ENCODE measurements at places on chromosomes 4 and X.

DNA sequence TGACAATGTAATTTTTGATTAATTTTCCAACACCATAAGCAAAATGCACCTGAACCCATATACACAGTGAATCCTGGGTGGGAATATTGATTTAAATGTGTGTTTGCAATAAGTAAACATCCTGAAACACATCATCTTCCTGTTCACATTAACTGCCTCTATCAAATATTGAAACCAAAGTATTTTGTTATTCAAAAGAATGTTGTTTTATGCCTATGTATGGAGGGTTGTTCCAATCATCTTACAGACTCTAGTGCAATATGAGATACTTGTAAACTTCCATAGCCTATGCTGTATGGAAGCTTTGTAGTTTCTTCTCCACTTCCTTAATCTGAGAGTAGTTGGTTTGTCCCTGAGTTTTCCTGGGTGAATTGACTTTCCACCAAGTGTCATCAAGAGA, 105.4 kb upstream of the SLC7A11 start:
- DNase-seq: no peak

DNA sequence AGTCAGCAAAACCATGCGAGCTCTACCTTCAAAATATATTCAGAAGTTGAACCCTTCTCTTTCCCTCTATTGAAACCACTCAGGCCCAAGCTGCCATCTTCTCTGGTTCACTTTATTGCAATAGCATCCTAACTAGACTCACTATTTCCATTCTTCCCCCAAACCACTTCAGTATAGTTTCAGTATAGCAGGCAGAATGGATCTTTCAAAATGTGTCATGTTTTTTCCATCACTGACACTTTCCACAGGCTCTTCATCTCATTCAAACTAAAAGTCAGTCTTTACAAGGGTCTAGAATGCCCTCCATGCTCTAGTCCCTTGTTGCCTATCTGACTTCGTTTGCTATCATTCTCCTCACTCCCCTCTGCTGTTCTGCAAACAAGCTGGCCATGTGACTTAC, 274.4 kb downstream of the IDS start:
- DNase-seq: no peak

GRCh38 chrX:81337805-81338204, 135.9 kb downstream of the SH3BGRL start:
- no peak for DNase-seq

- DNase-seq: no peak
Measured at GRCh38 chr4:108426493-108426892, 193.9 kb upstream of the RPL34 start.

DNA sequence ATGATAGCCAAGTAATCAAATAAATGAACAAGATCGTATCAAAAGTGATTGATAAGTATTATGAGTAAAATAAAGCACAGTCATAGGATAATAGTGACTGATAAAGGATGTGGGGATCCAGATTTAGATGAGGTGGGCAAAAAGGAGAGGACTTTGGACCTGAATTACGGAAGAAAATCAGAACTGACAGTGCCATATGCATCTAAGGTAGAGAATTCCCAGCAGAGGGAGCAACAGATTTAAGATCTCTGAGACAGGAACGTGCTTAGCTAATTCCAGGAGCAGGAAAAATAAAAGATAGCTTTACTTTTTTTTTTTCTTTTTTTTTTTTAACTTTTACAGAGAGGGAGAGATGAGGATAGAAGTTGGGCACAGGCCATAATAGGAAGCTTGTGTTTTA, 189.9 kb downstream of the NWD2 start:
- DNase-seq: no peak

GRCh38 chr4:8325291-8325973, 55.9 kb downstream of the HTRA3 start:
- DNase-seq: no peak

GRCh38 chrX:48713847-48714246, 17.3 kb downstream of the SUV39H1 start:
- DNase-seq: no peak

DNA sequence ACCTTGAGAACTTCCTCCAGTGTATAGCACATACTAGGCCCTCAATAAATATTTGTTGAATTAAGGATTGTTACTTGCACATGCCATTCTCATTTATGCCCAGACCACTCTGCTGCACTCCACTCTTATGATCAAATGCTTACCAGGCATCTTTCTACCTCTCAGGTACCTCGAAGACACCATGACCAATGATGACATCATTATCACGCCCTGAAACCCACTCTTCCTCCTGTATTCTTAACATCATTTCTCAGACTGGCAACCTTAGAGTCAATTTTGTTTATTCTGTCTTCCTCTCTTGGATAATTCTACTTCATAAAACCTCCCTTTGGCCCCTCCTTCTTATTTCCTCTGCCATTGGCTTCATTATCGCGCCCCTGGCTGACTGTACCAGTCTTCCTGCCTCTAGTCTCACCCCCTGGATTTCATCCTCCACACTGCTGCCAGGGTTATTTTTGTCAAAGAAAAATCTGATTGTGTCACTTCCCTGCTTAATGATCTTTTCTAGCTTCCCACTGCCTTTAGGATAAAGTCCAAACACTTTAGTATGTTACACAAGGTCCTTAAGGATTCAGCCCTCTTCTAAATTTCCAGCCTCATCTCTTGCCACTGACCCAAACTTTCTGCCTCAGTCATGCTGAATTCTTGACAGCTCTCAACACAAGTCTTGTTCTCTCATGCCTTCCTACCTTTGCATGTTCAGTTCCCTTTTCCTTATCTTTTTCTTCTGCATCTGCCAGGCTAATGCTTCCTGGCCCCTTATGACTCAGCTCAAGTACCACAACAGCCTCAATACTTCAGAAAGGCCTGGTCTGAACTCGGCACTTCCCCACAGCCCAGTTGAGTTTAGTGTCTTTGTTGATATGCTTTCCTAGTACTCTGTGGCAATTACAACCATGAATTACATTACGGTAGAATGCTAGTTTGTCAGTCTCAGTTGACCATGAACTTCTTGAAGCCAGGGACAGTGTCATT, 45.8 kb downstream of the HDAC8 start:
- DNase-seq: no peak

DNA sequence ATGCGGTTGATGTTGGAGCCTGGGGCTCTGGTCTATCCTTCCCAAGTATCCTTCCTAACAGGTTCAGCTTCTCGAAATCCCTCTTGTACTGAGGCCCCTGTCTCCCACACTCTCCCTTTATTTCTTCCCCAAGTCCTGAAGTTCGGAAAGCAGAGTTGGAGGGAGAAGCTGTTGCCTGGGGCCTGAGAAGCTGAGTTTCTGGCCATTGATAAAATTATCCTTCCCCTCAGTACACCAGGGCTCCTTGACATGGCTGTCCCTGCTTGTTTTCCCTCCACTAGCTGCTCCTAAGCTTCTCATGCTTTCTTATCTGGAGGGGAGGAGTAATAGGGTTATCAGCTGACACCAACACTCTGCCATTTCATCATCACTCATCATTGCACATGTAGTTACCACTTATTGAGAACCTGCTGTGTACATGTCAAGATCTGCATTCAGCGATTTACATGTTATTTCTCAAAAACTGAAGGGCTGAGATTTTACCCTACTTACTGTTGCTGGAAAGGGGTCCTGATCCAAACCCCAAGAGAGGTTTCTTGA, 58.0 kb downstream of the FUNDC1 start:
- DNase-seq: no peak

GRCh38 chr4:148258535-148258934, 183.7 kb downstream of the NR3C2 start:
- DNase-seq: no peak

DNA sequence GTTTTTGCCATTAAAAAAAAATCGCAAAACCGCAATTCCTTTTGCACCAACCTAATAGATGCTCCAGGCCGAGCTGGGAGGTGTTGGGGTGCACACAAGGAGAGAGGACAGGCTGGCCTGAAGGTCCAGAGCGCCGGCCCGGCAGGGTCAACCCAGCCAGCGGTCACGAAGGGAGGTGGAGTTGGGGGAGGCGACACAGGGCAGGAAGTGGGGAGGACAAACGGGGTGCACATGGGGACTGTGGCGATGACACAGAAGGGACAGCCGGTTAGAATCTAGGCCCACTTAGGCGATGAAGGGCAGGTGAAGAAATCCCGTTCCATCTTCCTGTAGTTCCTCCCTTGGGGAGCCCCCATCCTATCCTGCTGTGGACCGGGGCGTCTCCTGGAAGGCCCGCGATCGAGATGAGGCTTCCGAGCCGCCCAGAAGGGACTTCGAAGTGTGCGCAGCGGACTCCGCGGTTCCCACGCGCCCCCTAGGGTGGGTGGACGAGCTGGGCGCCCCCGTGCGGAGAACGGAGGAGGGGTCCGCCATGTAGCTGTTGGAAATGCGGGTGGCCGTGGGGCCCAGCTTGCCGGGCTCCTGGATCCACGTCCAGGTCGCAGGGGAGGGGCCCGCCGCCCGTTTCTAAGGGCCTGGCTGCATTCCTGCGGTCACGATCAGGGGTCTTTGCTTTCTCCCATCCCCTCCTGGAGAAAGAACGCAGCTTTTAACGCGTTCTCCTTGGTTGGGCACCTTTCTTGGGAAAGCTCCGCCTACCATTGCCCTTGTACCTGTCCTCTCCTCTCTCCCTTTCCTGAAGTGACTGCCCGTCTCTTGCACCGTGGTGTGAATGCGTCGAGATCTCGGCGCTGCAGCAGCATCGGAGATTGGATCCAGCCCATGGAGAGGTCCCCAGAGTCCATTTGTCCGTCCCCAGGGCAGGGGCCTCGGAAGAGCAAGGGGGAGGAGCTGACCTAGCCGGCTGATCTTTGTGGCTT, 17.0 kb upstream of the HPF1 start:
- peak; percentile 5 for DNase-seq

- peak; percentile 75 for DNase-seq
Measured at GRCh38 chr4:80201252-80202151, 4.2 kb downstream of the PRDM8 start.

DNA sequence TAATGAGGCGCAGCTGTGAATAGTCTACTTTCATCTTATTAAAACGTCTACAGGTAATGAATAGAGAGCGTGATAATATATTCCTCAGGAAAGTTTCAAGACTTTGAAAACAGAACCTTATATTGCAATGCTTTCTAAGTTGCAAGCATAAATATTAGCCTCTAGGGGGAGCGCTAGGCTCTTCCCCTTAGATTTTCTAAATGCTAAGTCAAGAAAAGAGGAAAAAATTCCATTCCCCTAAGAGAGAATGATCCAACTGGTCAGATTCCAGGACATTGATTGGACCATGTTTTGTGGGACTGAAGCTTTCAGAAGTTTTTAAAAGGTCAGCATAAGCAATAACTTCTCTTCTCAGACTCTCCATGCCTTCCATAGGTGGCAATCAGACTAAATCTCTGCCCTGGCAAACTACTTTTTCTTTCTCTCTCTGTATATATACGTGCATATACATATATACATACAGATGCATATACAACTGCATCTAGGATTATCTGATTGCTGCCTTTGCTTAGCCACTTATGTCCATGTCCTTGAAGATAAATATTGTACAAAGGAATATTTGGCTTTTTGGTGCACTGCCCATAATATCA, 492.9 kb downstream of the INPP4B start:
- DNase-seq: no peak

- no peak for DNase-seq
Measured at GRCh38 chrX:43551590-43551989, 104.5 kb upstream of the MAOA start.

- no peak for DNase-seq
Measured at GRCh38 chr4:21645776-21646175, 302.8 kb downstream of the KCNIP4 start.

GRCh38 chr4:138898282-138898681, 117.3 kb upstream of the NOCT start:
- no peak for DNase-seq

DNA sequence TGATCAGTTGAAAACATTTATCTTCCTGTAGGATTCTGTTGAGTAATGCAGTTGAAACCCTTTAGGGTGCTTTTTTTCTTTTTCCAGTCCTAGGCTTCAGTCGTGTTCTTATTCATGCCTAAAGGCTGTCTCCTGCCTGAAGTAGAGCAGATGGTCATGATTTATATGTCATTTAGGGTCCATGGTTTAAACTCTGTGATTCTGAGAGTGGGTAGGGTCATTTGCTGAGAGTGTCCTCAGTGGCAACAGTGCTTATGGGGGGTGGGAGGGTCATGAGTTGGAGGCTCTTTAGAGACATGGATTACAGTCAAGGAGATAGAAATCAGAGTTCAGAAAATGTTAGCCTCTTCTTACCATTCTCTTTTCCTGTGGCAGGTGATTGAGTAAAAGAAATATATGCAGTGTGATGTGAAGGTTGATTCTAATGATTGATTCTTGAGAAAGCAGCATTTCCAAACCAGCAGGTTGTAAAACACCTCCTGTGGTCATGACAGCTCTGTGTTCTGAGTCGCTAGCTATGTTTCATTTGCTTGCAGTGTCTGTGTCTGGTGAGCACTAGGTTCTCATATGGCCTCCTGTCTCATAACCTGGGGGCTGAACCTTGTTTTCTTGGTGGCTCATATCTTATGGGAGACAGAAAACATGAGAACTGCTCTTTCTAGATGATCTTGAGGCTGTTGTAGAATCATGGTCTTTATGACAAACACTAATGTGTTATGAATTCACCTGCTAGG, 60.4 kb downstream of the JADE1 start:
- DNase-seq: no peak

GRCh38 chrX:73913580-73913979, 350.6 kb downstream of the CHIC1 start:
- no peak for DNase-seq

GRCh38 chr4:123741906-123742305, 345.3 kb downstream of the SPRY1 start:
- DNase-seq: no peak

DNA sequence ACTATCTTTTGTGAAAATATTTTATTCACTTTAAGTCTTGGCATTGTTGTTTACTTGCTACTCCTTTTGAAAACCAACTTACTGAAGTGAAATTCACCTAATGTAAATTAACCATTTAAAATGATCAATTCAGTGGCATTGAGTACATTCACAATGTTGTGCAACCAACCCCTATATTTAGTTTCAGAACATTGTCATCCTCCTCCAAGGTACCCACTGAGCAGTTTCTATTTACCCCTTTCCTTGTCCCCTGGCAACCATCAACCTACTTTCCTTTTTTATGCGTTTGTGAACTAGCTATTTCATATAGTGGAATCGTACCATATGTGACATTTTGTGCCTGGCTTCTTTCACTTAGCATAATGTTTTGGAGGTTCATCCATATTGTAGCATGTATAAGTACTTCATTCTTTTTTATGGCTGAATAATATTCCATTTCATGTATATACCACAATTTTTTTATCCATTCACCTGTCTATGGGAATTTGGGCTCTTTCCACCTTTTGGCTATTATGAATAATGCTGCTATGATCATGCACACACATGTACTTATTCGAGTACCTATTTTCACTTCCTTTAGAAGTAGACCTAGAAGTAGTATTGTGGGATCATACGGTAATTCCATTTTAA, 85.0 kb downstream of the WWC2 start:
- no peak for DNase-seq

GRCh38 chrX:19758539-19758938, 128.9 kb downstream of the SH3KBP1 start:
- no peak for DNase-seq

DNA sequence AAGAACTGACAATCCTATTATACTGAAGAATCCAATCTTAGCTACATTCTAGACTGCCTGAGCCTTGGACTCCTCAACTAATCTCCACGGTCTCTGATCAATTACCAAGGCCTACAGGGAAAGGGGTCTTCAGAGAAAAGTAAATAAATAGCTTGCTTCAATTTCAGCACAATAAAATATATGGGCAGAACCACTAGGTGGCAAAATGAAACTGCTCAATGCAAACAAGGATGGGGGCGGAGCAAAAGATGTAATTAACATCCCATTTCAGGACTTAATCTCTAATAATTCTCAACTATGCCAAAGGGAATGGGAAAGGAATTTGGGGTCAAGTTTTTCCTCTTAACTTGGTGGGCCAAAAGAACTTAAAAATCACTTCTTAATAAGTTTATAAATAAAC, 78.4 kb upstream of the MAP3K15 start:
- DNase-seq: no peak

Data from stimulated activated naive CD4-positive, alpha-beta T cell treated with Interleukin-2 at 50 U/mL for 16 hours (primary cell).